ENCODE measurements at places on chromosomes 12 and 14.
A peak's percentile ranks its signal among the peaks of the same experiment; 100 is the strongest.

- no peak for DNase-seq
These were observed 17.1 kb upstream of the BICD1 start for GRCh38 chr12:32089586-32089985.

GRCh38 chr12:47812797-47813510, 6.7 kb downstream of the HDAC7 start:
- peak; percentile 97 for DNase-seq

DNA sequence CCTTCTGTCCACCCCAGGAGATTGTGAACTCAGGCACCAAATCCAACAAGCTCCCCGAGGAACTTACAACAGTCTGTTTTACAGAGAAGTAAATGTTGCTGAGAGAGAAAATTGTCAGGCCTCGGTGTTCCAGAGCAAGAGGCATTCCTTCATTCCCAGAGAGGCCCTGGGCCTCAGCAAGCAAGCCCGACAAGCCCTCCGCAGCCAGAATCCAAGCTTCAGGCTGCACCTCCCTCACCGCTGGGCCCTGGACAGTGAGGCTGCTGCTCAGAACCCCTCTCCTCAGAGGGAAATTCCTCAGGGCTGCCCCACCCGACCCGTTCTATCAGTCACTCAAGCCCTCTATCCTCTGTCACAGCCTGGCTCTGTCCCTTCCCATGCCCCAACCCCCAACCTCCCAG, 56.4 kb downstream of the ZFP36L1 start:
- no peak for DNase-seq

DNA sequence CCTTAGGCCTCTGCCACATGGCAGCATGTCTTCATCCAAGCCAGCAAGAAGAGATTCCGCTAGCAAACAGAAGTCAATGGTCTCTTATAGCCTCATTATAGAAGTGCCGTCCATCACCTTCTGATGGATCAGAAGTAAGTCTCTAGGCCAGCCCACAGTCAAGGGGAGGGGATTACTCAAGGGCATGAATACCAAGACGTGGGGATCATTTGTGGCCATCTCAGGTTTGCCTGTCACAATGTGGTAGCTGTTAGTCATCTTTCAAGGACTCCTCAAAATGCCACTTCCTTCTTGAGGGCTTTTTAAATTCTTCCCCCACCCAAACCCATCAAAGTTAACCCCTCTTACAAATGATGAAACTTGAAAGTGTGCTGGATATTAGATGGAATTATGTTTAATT, 8.1 kb upstream of the ADCY6 start:
- no peak for DNase-seq

GRCh38 chr14:59332727-59333126, 132.5 kb downstream of the GPR135 start:
- DNase-seq: peak; percentile 92

DNA sequence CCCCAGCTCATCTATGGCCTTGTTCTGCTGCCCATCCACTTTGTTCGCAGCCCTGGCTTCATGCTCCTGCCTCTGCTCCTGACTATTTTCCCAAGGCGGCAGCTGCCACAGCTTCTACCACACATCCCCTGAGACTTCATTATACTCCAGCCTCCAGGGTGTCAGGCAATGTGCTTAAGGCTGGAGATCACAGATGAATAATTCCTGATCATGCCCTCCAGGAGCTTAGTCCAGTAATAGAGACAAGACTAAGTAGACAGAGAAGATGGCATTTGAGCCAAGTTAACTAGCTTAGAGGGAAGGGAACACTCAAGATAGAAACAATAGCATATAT, 7.1 kb downstream of the TAPBPL start:
- DNase-seq: no peak

DNA sequence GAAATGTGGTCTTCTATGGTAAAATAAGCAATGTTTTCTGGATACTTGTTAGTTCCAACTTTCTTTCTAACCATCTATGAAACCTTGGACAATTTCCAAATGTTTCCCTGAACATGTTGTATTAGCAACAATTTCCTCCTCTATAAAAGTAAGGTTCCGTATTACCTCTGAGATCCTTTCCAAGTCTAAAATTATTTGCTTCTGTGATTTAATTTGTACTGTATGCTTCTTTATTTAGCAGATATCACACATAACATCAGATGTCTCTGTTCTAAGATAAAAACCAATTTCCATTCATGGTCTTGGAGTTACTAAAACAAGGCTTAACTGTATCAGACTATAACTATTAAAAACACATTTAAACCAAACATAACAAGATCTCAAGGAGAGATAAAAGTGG, 177.2 kb downstream of the FOXA1 start:
- DNase-seq: no peak
